ENCODE measurements at places on chromosomes 12 and 14.

GRCh38 chr14:54188064-54188666, 208.6 kb upstream of the CDKN3 start:
- DNase-seq, result no peak

- DNase-seq, result no peak
Measured at GRCh38 chr12:66117242-66117641, 13.3 kb downstream of the LLPH start.

DNA sequence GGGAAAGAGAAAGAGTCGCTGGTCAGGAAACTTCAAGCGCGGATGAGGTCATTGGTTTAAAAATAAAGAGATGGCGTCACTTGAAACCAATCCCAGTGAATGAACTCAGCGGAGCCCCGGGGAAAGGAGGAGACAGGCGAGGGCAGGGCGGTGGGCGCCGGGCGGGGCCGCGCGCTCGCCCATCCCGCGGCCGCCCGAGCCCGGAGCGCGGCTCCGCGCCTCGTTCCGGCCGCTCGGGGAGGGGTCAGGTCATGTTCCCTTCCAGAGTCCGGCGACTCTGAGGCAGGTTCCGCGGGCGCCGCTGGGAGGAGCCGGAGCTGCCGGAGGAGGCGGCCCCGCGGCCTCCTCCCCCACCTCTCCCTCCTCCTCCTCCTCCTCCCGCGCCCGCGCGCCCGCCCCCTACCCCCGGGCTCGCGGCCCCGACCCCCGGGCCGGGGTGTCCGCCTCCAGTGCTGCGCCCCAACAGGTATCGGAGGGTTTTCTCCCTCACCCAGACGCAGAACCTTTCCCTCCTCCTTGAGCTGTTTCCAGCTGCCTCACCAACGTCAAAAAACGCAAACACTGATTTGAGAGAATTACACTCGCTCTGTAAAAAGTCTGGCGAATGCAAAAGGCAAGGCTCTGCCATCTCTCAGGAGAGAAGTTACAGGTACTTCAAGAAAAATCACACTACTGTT, at the start of gene DUSP16:
DUSP16 (minus strand) TSS at position 279 of the 677 bp plus-strand sequence. CDS start 41,765 bp downstream, outside the sequence.
- peak; percentile 88 for DNase-seq

- DNase-seq, result no peak
Measured at GRCh38 chr12:43880547-43880946, 44.7 kb downstream of the TMEM117 start.

DNA sequence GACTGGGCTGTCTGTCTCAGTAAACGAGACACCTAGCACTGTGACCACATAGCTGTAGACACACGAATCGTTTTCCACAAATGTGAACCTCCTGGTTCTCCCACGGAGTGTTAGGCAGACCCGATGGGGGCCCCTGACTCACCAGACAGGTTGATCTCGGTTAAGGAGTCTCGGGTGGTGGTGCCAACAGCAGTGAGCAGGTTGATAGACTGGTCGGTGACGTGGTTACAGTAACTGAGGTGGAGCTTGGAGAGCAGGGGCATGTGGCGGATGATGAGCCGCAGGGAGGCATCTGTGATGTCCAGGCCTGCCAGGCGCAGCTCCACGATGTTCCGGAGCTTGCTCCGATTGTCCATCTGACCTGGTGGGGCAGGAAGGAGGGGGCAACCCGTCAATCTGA, 39.8 kb downstream of the RNF34 start:
- DNase-seq, result no peak

DNA sequence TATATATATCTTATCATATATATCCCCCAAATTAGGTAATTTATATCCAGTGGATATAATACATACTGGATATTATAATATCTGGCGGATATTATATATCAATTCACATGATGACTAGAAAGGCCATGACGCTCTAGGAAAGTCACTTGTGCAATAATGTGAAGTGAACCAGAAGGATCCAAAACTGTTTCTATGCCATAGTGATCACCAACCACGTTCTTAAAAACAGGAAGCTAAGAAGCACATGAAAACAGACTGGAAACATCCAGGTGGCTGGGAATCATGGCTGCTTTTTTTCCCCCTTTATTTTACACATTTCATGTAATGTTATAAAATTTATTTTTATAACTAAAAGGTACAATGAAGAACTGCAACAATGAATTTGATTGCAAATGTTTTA, 1.4 kb downstream of the GUCY2C start:
- no peak for DNase-seq

- DNase-seq, result no peak
Measured at GRCh38 chr12:62808166-62808879, 126.6 kb downstream of the PPM1H start.

DNA sequence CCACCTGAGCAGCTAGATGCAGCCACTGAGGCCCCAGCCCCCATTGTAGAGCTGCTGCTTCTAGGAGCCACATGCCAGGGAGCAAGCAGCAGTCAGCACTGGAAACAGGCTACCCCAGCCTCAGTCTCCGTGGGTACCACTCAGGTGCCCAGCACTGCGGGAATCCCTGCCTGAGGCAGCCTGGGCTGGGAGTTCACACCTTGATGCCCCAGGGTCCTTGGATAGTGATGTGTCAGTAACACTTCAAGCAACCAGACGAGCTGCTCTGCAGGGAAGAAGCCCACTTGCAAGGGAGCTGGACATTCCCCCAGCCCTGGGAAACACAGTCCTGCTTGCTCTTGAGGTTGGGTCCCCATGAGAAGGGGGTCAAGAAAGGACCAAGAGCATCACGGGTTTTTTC, 90.7 kb downstream of the ZFP36L1 start:
- DNase-seq, result no peak

GRCh38 chr14:35503646-35504045, 30.3 kb upstream of the INSM2 start:
- no peak for DNase-seq

- no peak for DNase-seq
Measured at GRCh38 chr12:104023710-104024109, 26.3 kb downstream of the GLT8D2 start.
